ENCODE measurements at places on chromosomes 6 and 20.

GRCh38 chr6:1055015-1055921 lies 256.6 kb upstream of the FOXQ1 start:
- no peak for DNase-seq

DNA sequence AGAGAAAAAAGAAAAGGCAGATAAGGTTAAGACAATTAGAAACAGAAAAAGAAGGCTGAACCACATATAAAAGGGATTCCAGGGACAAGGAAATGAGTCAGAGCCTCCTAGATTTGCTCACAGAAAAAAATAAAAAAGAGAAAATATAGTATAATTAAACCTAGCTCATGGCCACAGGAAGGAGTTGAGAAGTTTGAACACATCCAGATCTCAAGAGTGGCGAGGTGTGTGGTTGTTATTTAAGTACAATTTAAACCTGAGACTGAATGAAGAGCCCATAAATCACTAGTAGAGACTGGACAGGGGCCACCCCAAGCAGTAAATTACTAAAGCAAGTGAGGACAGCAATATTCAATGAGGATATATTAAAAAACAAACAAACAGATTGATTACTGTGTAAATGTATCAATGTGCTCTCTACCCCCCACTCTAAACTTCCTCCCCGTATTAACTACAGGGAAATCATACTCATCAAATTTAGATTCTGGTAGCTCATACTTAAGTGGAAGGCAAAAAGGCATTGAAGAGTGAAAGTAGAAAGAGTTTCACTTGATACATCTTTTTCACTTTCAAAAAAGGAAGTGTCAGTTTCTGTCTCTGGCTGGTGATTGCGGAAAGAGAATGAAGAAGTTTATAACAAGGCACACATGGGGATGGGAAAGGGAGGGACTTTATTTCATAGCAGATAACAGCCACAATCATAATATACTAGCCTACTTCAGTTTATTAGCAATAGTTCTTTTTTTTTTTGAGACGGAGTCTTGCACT lies 49.3 kb upstream of the SCAF8 start:
- DNase-seq: no peak

GRCh38 chr6:50966532-50966931 lies 147.9 kb downstream of the TFAP2B start:
- DNase-seq: no peak

DNA sequence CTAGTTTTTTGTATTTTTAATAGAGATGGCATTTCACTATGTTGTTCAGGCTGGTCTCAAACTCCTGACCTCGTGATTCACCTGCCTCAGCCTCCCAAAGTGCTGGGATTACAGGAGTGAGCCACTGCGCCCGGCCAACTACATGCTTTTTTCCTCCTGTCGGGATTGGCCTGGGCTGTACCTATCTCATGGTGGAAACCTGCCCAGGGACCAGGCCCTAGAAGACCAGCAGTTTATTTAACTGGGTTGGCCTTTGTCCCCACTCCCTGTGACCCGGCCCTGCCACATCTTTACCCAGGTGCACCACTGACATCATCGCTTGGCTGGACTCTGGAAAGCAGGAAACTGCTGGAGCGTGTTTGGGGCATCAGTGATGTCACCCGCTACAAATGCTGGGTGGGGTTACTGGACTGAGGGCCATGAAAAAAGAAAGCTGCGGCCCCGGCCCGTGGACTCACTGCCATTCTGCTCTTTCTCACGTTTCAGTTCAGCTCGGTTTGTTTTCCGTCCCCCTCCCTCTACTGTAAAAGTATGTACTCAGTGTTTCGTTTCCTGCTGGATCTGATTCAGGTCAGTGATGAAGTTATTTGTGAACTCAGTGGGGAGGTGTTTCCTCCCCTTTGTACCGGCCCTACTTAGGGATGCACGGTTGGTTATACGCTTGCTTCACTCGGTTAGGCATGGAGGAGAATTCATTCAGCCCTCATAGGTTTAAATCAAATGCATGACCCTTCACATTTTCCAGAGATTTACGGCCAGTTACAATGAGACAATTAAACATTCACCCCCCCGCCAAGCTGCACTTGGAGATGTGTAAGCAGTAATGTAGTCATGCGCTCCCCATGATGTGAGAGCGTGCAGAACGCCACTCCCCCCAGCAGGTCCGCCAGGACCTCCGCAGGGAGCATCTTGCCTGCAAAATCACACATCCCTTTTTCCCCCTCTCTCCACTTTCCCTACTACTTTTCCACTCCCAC lies 179.3 kb downstream of the MTHFD1L start:
- no peak for DNase-seq

DNA sequence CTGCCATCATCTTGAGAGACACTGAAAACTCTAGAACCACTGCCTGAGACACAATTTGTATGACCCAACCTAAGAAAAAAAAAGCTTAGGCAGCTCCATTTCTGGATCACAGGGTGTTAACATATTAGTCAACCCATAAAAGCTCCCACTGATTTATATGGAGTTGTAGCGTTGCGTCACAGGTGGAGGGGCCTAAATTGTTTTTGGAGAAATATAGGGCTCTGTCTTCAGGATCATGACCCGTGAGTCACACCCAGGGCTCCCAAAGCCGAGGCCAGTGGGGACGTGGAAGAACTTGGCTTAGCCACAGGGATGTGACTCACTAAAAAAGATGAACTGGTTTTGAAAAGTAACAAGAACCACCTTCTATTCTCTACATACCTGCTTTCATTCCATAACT lies 116.5 kb upstream of the BMP2 start:
- no peak for DNase-seq

GRCh38 chr20:59770851-59771250 lies 162.6 kb downstream of the SYCP2 start:
- no peak for DNase-seq

GRCh38 chr20:44720997-44721784 lies 6.0 kb downstream of the CCN5 start:
- DNase-seq: no peak

GRCh38 chr6:169038691-169039090 lies 215.0 kb downstream of the THBS2 start:
- no peak for DNase-seq

- DNase-seq: no peak
Observed at GRCh38 chr6:25312703-25313102, 33.5 kb downstream of the CARMIL1 start.

DNA sequence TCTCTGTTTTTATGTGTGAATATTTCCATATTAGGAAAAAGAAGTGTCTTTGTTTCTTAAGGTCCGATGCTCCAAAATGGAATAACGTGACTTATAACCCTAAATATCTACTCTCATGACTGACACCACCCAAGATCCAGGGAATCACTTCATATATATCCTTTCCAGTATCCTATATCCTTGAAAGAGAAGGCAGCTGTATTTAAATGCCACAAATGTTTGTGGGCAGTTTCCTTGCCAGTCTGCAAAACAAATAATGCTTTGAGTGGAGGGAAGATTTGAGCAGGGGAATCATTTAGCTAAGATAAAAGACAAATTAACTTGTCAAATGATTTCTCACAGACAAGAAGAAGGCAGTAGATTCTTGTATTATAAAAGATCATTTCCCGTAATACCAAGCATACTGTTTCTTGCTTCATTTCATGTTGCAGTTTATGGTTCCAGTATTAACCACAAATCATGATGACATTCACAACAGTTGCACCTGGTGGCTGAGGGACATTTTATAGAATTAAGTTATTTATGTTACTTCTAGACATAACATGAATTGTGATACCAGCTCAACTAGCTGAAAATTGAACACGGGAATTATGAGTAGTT lies 30.0 kb upstream of the FABP7 start:
- DNase-seq: no peak

DNA sequence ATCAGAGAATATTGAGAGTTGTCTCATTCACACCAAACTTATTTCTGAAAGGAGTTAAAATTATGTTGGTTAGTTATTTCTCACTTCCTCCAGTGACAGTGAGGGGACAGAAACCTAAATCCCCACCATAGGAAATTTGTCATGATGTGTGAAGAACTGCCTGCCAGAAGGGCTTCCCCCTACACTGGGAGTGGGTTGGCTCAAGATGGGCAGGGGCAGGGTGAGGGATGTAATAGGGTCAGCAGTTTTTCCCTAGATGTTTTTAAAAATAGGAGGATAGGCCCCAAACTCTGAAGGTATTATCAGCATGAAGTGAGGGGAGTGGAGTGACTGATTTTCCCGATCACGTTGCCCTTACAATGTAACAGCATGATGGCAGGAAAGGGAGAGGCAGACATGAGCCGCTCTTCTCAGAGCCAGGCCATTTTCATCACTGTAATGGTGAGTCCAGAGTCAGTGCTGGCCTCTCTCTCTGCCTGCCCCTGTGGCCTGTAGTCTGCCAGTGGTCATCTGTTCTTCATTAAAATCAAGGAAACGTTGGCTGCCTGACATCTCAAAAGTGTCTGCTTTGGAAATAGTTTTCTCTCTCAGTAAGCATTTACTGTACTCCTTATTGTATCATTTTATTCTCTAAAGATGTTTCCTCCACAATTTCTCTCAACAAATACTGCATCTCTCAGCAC lies 59.8 kb upstream of the SYNJ2 start:
- no peak for DNase-seq

- DNase-seq: no peak
Observed at GRCh38 chr6:156960525-156960924, 183.3 kb downstream of the ARID1B start.

- DNase-seq: no peak
Observed at GRCh38 chr6:116393430-116393829, 22.7 kb downstream of the DSE start.

DNA sequence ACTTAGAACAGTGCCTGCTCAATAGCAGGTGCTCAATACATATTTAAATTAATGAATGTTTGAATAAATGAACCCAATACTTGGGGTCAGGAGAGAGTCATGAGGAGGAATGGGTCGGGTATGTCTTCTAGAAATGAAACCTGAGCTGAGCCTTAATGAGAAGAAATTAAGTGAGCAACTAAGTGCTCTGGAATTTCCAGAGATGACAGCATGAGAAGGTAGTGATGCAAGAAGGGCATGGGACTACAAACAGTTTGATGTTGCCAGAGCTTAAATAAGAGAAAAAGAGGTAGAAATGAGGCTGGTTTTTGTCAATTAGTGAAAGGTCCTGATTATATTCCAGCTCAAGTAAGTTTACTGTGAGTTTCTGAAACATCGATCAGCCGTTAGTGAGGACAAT lies 82.9 kb downstream of the PDE10A start:
- DNase-seq: no peak

DNA sequence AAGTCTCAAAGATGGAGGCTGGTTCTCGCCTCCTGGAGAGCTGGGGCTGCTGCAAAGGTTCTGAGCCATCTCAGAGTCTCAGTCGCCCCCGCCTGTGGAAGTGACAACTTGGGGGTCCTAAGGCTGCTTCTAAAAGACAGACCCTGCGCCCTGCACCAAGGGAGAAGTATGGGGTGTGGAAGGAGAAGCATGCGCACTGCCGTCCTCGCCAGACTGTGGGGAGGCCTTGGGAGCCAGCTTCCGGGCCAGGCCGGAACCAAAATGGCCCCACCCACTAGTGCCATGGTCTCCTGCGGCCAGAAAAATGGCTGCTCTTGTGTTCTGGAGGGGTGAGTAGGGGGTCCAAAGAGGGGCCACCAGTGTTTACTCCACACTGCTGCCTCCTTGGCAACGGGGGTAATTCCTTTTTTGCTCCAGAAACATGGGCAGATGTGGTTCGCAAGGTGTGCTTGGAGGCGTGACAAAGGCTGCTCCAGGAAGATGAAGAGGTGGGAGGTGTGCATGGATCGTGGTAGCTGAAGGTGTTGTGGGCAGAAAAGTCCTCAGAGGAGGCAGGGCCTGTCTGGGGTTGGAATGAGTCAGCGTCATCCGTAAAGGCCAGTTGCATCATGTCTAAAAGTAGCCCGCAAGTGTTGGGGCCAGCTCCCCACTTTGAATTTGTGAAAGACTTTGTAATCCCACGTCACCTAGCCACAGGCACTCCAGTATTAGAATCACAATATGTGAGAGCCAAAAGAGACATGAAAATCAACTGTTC lies 329.8 kb upstream of the SOX4 start:
- DNase-seq: no peak

GRCh38 chr6:159035891-159036290 lies 8.9 kb downstream of the TAGAP start:
- DNase-seq: no peak

DNA sequence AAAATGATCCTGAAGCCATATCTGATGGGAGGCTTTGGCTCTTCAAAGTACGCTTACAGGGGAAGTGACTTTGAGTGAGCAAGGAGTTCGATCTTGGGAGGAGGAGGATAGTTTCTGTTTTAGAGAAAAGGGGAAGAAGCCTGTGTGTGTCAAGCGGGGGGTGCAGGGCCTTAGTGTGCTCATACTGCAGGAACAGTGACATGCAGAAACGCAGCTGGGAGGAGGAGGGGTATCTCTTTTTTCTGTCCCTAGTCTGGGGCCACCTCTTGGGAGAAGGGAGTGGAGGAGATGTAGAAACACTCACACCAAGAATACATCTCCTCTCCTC lies 19.8 kb downstream of the SIRPD start:
- DNase-seq: no peak

Measured in stimulated activated CD4-positive, alpha-beta T cell treated with anti-CD3 and anti-CD28 coated beads, Interleukin-12 subunit alpha, Interleukin-12 subunit beta, amount 100 ng/mL, for 48 hours (primary cell).